ENCODE measurements at places on chromosomes 4 and X.
A peak's percentile ranks its signal among the peaks of the same experiment; 100 is the strongest.

GRCh38 chrX:138791551-138791950, 80.0 kb upstream of the FGF13 start:
- no peak for DNase-seq

GRCh38 chr4:22688236-22688635, 4.5 kb upstream of the GBA3 start:
- no peak for DNase-seq

GRCh38 chr4:139685180-139685579, 19.6 kb downstream of the MGST2 start:
- DNase-seq = no peak

DNA sequence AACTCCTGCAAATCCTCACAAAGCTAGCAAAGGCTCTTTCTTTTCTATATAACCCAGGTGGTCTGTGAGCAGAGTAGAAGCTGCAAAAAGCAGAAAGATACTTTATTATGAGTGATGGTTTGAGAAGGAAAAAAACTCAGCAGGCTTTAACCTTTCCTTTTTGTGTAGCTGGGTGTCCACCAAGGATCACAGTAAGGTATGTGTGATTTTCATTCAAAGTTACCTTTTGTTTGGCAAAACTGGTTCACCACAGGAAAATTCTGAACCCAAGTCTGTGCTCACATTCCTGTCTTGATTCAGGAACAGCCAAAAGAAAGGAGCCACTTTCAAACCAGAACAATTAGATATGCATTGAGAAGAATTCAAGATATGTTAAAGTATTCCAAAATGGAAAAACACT, 35.7 kb downstream of the FRAS1 start:
- peak; percentile 78 for DNase-seq

GRCh38 chr4:172871381-172871780, 297.2 kb upstream of the GALNT7 start:
- peak; percentile 27 for DNase-seq

- no peak for DNase-seq
Measured at GRCh38 chr4:63619771-63620170, 789.5 kb downstream of the TECRL start.

DNA sequence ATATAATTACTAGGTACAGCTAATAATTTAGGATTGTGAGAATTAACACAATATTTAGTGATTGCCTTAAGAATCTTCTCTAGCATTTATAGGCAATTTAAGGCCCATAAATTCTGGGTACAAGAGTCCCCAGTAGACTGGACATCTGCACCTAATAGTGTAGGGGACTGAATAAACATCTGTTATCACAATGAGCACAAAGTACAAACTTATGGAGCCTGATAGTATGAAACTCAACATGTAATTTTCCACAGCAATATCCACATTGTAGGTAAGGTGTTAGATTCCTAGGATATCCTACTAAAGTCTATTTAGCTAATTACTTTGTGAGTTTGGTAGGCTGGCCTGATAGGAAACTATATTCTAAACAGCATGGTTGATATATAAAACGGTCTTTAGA, 178.3 kb downstream of the FAM13A start:
- no peak for DNase-seq

DNA sequence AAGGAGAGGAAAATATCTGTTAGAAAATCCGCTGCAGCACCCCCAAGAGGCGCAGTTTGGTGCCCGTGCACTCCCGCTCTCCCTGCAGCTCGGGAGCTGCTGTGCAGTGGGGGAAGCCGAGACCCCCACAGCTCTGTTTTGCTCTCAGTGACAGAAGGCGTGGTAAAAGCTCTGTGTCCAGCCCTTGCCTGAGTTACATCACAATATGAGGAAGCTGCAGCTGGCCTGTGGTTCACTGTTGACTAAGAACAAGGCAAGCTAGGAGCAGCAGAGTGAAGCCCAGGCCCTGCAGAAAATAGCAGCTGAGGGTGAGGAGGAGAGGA, 88.5 kb upstream of the ADRA2C start:
- no peak for DNase-seq

DNA sequence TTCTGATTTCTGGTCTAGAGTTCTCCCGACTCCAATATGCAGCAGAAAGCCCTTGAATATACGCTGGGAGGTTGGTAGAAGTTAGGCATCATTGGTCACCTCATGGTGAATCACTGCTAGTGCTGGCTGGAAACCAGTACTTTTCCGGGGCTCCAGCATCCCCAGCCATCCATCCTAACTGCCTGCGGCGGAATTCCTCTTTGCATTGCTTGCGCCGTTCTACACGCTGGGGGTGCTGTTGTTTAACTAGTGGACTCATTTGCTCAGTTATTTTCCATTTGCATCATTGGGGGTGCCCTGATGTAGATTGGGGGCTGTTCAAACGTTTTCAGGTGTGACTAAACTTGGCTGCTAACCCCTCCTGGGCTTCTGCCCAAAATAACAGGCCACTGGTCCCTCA, 23.3 kb upstream of the GPR50 start:
- peak; percentile 83 for DNase-seq

- DNase-seq = no peak
Measured at GRCh38 chr4:7343081-7343655, 91.6 kb downstream of the PSAPL1 start.

- no peak for DNase-seq
Measured at GRCh38 chr4:120432301-120432860, 365.7 kb upstream of the MAD2L1 start.

- DNase-seq = peak; percentile 32
Measured at GRCh38 chr4:108166038-108166437, 2.7 kb downstream of the LEF1 start.

GRCh38 chrX:153600032-153600373, 1.1 kb upstream of the CCNQ start:
- DNase-seq = peak; percentile 14

DNA sequence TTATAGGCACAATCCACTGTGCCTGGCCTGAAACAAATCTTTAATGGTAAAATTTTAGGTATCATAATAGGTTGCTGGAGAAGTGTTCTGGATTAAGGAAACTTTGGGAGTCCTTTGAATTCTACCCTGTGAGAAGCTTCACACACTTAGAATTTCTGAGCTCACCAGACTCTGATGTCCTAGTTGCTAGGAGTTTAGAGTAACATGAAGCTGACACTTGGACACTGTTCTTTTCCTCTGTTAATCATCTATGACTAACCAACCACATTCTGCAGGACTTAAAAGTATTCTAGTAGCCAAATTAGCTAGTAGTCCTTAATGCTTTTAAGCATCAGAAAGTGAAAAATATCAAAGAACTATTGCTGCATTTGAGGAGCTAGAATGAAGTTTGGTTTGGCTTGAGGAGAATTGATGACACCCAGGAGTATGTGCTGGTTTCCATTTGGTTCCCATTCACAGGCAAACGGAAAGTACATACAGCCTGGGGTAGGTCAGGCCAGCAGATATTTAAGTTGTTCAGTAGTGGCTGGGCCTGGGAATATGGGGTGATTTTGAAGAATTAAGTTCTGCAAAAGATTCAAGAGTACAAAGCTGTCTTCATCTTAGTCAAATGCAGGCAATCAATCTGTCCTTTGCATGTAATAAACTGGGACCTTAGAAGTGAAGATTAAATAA, 38.8 kb upstream of the IGFBP7 start:
- DNase-seq = no peak

DNA sequence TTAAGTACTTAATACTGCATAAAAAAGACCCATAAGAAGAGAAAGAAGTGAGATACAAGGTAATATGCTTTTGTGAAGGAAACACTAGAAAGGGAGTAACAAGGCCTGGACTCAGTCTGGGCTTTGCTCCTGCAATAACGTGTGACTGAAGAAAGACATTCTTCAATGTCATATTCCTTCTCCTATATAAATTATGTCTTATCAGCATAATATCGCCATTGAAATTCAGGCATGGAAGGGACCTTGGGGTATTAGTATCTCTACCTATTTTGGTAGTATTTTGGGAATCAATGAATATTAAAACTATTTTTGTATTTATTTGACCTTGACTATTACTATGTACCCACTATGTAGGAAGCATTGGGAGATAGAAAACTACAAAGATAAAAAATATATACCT, 62.2 kb upstream of the GIMD1 start:
- DNase-seq = no peak

- no peak for DNase-seq
Measured at GRCh38 chr4:86484241-86484640, 109.9 kb upstream of the PTPN13 start.

GRCh38 chr4:168643111-168643795, 146.4 kb downstream of the PALLD start:
- DNase-seq = no peak

- peak; percentile 9 for DNase-seq
Measured at GRCh38 chrX:10197279-10198210, 40.8 kb downstream of the CLCN4 start.

GRCh38 chr4:18314731-18315130, 293.2 kb upstream of the LCORL start:
- no peak for DNase-seq

- peak; percentile 46 for DNase-seq
Measured at GRCh38 chrX:39654183-39654925, 443.4 kb downstream of the BCOR start.

- DNase-seq = no peak
Measured at GRCh38 chrX:1528186-1528883, 8.7 kb downstream of the P2RY8 start.

DNA sequence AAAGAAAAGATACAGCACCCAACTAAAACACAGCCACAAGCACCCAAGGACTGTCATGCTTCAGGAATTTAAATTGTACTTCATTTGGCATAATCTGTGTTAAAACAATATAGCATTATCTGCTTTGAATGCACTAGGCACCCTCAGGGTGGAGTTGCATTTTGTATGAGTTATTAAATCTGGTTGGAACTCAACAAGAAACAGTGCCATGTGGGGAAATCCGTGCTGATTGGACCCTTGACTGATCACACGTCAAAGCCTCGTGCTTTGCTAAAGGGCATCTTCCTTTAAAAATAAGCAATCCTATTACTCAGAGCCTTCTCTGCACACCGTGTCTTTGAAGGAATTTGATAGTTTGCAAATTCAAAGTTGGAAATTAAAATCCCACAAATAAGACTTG, 35.4 kb downstream of the IGFBP7 start:
- no peak for DNase-seq

GRCh38 chr4:124953061-124953460, 240.5 kb upstream of the ANKRD50 start:
- no peak for DNase-seq

GRCh38 chrX:152072236-152072635, 66.1 kb downstream of the MAGEA10 start:
- DNase-seq = no peak

DNA sequence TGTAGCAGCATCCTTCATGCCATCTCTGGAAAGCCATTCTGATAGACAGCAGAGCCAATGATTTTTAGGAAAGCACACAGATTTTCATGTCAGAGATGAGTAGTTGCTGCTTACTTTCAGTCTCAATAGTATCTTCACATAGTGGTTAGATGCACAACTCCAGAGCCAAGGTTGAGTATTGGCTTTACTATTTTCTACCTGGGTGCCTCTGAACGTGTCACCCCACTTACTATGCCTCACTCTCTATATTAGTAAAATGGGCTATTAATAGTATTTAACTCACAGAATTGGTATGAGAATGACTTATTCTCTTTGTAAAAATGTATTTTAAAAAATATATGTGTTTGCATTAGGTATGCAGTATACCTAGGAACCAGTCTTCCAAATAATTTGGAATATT, 108.8 kb upstream of the STIM2 start:
- DNase-seq = no peak
